Osteoblast (primary cell): ENCODE measurements at places on chromosomes 11 and 22. TPM values are rescaled to one million over a fixed set of nuclear protein-coding genes. Genes with fewer than 3 reads are reported as not detected.

GRCh38 chr11:74670171-74670570, 61.1 kb downstream of the CHRDL2 start:
- H3K4me1 ChIP-seq = peaks cover 26% of the 10 kb centered on the region
- no peak overlapping the region for H3K4me3 ChIP-seq
- no peaks in the 10 kb centered on the region for H3K36me3 ChIP-seq

- no peak overlapping the region for H3K27ac ChIP-seq
- H3K4me1 ChIP-seq = no peaks in the 10 kb centered on the region
- H3K4me3 ChIP-seq = no peak overlapping the region
- H3K36me3 ChIP-seq = peaks cover 10% of the 10 kb centered on the region
- no peak for DNase-seq
Measured at GRCh38 chr11:61781585-61781984, 10.8 kb downstream of the TMEM258 start.

DNA sequence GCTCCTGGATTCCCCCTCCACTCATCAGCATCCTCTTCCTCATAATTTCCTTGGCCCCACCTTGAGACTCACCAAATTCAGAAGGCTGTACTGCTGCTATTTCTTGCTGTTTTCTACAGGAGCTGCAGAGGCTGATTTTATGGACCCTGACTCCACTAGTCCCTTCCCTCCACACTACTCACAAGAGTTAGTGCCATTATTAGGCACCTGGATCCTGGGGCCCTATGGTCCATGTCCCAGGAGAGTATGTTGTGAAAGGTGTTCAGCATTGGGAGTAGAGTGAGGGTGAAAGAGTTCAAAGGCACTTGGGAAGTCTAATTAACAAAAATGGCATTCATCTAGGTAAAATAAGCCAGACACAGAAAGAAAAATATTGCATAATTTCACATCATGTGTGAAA, at the start of gene OR56A4:
OR56A4 (minus strand) TSS at position 101 of the 400 bp plus-strand sequence. CDS start 3,954 bp downstream, outside the sequence.
- H3K4me1 ChIP-seq = no peaks in the 10 kb centered on the region
- H3K27ac ChIP-seq = no peak within 1 kb of the TSS
- H3K27me3 ChIP-seq = no peaks in the 10 kb centered on the region
- H3K36me3 ChIP-seq = no peaks in the 10 kb centered on the region
- DNase-seq = no peak

DNA sequence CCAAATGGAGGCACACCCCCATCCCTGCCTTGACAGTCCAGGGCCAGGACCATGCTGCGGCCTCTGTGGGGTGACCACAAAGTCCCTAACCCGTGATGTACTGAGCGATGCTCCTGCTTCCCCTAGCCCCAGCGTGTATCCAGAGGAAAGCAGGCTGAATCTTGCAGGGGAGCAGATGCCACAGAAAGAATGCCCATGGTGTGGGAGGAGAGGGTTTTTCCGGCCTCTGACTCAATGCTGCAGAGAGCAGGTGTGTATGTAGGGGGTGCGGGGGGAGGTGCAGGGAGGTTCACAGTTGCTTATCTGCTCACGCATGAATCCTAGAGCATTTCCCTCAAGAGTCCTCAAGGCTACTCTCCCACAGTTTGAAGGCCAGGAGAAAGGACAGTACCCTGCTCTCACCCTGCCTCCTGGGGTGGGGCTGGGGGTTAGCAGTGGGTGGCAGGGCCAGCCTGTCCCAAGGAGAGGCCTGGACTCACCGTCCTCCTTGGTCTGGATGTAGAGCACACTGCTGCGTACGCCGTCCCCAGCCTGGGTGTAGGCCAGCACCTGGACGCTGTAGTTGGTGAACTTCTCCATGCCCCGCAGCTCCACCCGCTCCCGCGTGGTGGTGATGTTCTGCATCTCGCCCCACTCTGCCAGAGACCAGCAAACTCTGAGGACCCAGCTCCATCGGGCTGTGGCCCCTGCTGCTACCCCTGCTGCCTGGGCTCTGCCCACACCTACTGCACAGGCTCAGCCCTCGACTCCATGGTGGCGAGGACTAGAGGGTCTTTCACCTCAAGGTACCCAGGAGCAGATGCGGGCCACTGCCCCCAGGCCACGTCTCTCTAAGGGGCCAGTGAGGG, 130.8 kb downstream of the CEP164 start:
- H3K36me3 ChIP-seq = no peaks in the 10 kb centered on the region
- no peaks in the 10 kb centered on the region for H3K4me1 ChIP-seq
- H3K4me3 ChIP-seq = no peak overlapping the region
- DNase-seq = peak; percentile 66
- peaks cover 4% of the 10 kb centered on the region for H3K27me3 ChIP-seq

DNA sequence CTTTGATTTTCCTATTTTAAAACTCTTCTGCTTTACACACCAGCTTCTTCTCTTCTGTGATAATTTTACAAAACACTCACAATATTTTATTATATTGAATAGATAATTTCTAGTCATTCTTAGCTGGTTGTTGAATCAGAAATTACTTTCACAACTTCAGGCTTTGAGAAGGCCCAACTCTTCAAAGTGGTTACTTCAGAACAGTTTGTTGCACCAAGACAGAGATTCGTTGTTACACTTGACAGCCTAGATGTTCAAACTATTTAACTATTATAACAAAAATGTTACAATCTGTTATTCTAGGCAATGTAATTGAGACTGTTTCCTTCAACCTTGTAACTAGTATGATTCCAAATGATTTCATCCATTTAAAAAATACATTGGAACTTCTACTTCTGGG, 333.2 kb upstream of the CHORDC1 start:
- H3K27me3 ChIP-seq = no peaks in the 10 kb centered on the region
- DNase-seq = no peak
- H3K4me3 ChIP-seq = no peak overlapping the region
- no peaks in the 10 kb centered on the region for H3K36me3 ChIP-seq

SLC22A25 gene
- not detected in 2 replicates for total RNA-seq

UPK3A gene
- not detected in 2 replicates for total RNA-seq
